Fibroblast of lung (primary cell): ENCODE measurements at places on chromosomes 3 and 15. TPM values are rescaled to one million over a fixed set of nuclear protein-coding genes. Genes with fewer than 3 reads are reported as not detected.

- DNase-seq: no peak
These were observed 56.5 kb downstream of the KLF13 start for GRCh38 chr15:31383139-31383538.

DNA sequence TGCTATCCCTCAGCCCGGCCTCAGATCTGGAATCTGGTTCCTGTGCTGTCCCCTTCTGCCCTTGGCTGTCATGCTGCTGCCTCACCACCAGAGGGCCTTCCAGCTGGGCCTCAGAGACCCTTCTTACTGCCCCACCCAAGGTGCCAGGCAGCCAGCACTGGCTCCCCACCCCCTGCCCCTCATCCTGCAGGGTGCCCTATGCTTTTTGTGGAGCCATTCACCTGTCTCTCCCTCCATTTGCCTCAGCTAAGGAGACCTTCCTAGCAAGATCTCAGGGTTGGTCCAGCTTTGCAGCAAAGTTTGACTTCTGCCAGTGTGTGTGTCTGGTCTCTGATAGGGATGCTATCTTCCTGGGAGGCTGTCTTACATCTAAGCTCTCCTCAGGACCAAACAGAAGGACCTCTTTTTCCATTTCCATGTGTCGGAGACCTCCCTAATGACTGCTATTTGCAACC, 1.9 kb upstream of the VWA5B2 start:
- DNase-seq: no peak

DNA sequence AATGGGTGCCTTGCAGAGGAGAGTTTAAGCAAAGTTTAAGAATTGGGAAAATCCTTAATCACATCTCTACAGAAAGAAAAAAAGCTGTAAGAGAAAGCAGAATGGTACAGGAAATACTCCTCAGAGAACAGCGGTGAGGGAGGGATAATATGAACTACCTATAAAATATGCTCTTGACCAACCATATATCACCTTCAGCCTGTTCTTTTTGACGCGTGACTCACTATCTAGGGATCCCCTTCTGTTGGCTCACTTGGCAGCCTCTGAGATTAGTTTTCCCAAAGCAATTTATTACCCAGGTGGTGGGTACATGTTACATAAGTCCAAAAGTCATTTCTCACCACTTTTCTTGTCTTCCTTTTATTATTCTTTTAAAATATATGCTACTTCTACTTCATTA, 97.7 kb downstream of the CNTN6 start:
- DNase-seq: peak; percentile 8

GRCh38 chr3:135148398-135149020, 353.4 kb downstream of the EPHB1 start:
- no peak for DNase-seq

DNA sequence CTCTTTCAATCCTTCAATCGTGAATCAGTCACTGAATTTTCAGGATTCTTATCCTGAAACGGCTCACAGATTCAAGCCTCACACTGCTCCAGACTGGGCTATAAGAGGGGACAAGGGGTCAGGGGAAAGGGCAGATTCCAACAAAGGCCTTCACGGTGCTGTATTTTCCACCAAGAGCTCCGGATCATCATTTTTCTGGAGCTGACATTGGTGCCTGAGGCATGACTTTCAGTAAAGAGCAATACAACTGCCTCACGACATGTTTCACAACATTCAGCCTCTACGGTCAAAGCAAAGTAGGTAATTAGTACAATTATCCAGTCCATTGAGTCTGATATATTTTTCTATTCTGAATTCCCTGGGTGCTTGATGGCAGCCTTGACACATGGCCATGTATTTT, 185.0 kb upstream of the PRICKLE2 start:
- no peak for DNase-seq

Gene NLGN1
- 2.1 TPM in 2 replicates for total RNA-seq
